Fibroblast of skin of left quadriceps (primary cell): ENCODE measurements at places on chromosomes 7 and 10.

- no peak for DNase-seq
Observed at GRCh38 chr7:50209461-50210135, 94.9 kb upstream of the IKZF1 start.

DNA sequence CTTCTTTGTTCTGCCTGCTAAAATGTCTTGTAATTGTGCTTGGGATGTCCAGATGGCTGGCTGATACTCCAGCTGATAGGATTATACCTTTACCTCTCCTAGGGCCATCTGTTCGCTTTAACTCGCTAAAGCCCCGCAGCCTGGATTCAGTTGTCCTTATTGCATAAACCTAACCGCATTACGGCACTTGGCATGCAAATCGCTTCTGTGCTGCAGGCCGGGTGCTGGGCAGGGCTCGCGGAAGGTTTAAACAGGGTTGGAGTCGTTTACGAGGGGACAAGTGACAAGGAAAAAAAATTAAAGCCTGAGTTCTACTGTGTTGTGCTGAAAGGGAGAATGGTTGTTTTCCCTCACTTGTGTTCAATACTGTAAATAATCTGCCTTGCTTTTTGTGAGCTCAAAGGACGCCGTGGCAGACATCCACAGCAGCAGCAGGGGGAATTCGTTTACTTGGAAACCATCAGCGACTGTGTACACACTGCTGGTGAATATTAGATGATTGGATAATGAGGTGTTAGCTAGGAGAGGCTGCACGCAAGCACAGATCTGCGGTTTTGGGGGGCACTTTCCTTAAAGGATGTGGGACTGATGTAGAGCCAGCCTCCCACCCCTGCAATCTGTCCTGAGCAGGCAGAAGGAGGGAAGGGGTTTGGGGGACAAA is 93.0 kb downstream of the EBF3 start:
- no peak for DNase-seq

GRCh38 chr10:124035306-124035927 is 58.0 kb downstream of the CHST15 start:
- DNase-seq = no peak

DNA sequence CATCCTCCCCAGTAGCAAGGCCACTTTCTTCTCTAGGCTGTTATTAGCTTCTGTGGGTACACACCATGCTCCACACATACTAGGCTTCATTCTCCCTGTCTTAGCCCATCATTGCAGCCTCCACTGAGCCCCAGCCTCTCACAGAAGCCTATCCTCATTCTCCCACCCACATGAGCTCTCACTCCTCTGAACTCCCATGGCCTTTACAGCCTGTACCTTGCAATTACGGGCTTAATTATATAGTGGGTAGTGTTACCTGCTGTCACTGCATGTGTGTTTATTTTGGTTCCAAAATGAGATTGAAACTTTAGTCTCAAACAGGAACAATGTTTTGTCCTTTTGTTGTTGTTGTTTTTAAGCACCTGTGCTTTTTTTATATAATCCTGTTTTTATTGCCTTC is 460.0 kb downstream of the KCNMA1 start:
- no peak for DNase-seq

DNA sequence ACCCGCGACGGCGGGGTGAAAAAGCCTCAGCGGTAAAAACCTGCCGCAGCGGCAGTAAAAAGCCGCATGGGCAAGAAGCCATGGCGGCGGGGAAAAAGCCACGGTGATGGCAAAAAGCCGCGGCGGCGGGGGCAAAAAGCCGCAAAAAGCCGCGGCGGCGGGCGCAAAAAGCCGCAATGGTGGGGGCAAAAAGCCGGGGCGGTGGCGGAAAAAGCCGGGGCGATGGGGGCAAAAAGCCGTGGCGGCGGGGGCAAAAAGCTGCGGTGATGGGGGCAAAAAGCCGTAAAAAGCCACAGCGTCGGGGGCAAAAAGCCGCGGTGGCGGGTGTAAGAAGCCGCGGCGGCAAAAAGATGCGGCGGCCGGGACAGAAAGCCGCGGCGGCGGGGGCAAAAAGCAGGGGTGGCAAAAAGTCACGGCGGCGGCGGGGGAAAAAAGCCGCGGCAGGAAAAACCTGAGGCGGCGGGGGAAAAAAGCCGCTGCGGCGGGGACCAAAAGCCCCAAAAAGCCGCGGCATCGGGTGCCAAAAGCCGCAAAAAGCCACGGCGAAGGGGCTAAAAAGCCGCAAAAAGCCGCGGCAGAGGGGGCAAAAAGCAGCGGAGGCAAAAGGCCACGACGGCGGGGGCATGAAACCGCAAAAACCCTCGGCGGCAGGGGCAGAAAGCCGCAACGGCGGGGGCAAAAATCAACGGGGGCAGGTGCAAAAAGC is 488.5 kb downstream of the ZNF33B start:
- DNase-seq = no peak
